Smooth muscle cell of trachea (primary cell): ENCODE measurements at places on chromosomes 6 and 20. TPM values are rescaled to one million over a fixed set of nuclear protein-coding genes. Genes with fewer than 3 reads are reported as not detected.

PROKR2 gene
- total RNA-seq = not detected in 2 replicates

CLIC5 gene
- total RNA-seq = not detected in 2 replicates

WASF1 gene
- 6.3 and 17.3 TPM in 2 replicates for total RNA-seq

SLC4A11 gene
- 0.44 and 1.8 TPM in 2 replicates for total RNA-seq

GPLD1 gene
- 0.17 TPM in 1 of 2 replicates, not detected in the other for total RNA-seq

SFTA2 gene
- not detected in 2 replicates for total RNA-seq

RAET1E gene
- 2.2 and 4.8 TPM in 2 replicates for total RNA-seq

OPN5 gene
- not detected in 2 replicates for total RNA-seq

CST5 gene
- total RNA-seq = not detected in 2 replicates

NKX2-2 gene
- not detected in 2 replicates for total RNA-seq

PPP1R3G gene
- 3.3 and 6.8 TPM in 2 replicates for total RNA-seq

CDSN gene
- total RNA-seq = not detected in 2 replicates

ZSCAN9 gene
- 8.8 and 15.6 TPM in 2 replicates for total RNA-seq

SNRPB gene
- 97.9 and 249 TPM in 2 replicates for total RNA-seq

TBC1D20 gene
- total RNA-seq = 36.1 and 45.7 TPM in 2 replicates

TXNDC5 gene
- total RNA-seq = 538 and 552 TPM in 2 replicates

SLC2A4RG gene
- total RNA-seq = 39.1 and 85.3 TPM in 2 replicates

COL9A1 gene
- not detected in 2 replicates for total RNA-seq

COL21A1 gene
- total RNA-seq = 4.6 and 17.6 TPM in 2 replicates

RHAG gene
- total RNA-seq = not detected in 2 replicates

ZFP64 gene
- total RNA-seq = 25.3 and 37.5 TPM in 2 replicates

TREML2 gene
- not detected in 2 replicates for total RNA-seq

FKBP1A gene
- 156 and 174 TPM in 2 replicates for total RNA-seq

LTB gene
- not detected in 2 replicates for total RNA-seq

CARMIL1 gene
- total RNA-seq = 32.0 and 35.7 TPM in 2 replicates
